ENCODE measurements at places on chromosomes 5 and 9.

GRCh38 chr5:104845541-104845940 is 1283.0 kb upstream of the NUDT12 start:
- DNase-seq, result no peak

GRCh38 chr5:172646716-172647285 is 5.7 kb downstream of the NEURL1B start:
- peak; percentile 36 for DNase-seq

GRCh38 chr9:77839459-77840140 is 191.5 kb upstream of the GNA14 start:
- no peak for DNase-seq

GRCh38 chr5:136518174-136518573 is 152.8 kb upstream of the TRPC7 start:
- DNase-seq, result no peak

GRCh38 chr9:93664549-93665120 is 88.3 kb downstream of the PHF2 start:
- no peak for DNase-seq

DNA sequence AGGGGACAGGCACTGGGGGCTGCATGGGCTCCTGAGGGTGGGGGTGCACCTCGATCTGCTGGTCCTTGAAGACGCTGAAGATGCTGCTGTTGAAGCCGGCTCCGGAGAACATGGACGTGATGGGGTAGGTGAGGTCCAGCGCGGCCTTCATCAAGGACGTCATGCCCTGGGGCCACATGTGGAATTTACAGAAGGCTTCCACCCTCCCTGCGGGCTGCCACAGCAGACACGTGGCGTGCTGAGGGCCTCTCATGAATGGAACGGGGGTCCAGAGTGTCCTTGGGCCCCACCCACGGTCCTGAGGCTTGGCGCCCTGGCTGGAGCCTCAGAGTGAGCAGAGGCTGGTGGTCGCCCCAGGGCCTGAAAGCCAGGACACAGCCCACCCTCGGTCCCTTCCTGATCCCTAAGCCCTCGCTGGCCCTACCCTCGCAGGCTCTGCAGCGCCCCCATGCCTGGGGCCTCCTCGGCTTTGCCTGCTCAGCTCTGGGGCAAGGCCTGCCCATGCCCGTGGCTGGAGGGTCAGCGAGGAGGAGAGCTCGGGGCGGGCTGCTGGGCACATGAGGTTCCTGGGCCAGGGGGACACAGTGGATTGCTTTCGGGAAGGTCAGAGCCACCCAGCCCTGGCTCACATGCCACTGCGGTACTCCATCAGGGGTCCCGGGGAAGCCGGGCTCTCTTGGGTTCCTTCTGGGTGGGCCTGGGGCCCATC is 5.3 kb upstream of the NSMF start:
- DNase-seq, result no peak

GRCh38 chr9:35712762-35713400 is 19.1 kb downstream of the TLN1 start:
- DNase-seq, result no peak

GRCh38 chr5:65395526-65396155 is 86.1 kb downstream of the ADAMTS6 start:
- DNase-seq, result no peak

- DNase-seq, result no peak
These were observed 11.9 kb upstream of the TBC1D9B start for GRCh38 chr5:179919487-179920060.

GRCh38 chr9:127991017-127991756 is 10.4 kb upstream of the EEIG1 start:
- DNase-seq, result no peak

DNA sequence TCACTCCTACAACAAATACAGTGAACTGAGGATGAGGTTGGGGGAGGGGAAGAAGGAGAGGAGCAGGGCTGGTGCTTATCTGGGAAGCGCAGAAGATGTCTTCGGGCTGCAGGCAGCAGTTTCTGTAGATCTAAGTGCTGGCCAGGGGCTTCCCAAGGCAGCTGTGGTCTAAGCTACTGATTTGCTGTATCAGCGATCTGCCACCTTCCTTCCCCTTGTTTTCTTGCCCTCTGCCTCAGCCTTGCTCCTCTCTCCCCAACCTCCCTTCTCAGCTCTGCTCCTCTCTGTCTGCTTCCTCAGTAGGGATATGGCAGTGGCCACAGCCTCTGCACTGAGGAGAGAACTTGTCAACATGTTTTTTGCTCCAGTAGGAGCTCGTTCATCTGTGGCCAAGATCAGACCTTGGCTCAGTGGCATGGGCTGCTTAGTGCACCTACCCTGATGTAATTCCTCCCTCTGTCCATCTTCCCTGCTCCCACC is 42.8 kb upstream of the IL6ST start:
- no peak for DNase-seq

DNA sequence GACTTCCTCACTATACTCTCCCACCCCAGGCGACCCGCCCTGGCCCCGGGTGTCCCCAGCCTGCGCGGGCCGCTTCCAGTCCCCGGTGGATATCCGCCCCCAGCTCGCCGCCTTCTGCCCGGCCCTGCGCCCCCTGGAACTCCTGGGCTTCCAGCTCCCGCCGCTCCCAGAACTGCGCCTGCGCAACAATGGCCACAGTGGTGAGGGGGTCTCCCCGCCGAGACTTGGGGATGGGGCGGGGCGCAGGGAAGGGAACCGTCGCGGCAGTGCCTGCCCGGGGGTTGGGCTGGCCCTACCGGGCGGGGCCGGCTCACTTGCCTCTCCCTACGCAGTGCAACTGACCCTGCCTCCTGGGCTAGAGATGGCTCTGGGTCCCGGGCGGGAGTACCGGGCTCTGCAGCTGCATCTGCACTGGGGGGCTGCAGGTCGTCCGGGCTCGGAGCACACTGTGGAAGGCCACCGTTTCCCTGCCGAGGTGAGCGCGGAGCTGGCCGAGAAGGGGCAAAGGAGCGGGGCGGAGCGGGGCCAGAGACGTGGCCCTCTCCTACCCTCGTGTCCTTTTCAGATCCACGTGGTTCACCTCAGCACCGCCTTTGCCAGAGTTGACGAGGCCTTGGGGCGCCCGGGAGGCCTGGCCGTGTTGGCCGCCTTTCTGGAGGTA is 2.1 kb downstream of the CA9 start:
- DNase-seq, result no peak

DNA sequence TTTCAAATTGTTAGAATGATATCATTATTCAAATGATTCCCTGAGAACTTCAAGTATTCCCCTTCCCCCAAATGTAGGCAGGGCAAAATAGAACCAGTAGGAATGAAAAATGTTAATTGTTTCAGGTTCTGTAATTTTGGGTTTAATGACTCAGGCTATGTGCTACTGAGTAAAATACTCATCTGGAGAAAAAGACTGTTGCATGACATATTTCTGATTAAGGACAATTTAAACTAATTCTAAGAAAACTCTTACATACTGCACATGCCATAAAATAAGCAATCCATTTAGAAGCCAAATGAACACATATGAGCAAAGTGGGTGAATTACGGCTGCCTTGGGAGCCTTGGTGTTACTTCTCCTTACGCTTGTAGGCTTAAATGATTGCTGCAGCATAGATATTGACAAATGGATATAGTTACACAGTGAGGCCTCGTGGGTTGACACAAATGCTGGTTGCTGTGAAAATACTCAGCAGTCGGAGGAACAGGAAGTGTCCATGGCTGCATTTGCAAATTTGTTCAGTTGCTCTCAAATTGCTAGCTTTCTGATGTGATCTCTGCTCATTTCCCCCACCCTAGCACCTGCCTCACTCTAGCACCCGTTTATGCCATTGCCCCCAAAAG is 174.9 kb upstream of the DMAC1 start:
- DNase-seq, result no peak

DNA sequence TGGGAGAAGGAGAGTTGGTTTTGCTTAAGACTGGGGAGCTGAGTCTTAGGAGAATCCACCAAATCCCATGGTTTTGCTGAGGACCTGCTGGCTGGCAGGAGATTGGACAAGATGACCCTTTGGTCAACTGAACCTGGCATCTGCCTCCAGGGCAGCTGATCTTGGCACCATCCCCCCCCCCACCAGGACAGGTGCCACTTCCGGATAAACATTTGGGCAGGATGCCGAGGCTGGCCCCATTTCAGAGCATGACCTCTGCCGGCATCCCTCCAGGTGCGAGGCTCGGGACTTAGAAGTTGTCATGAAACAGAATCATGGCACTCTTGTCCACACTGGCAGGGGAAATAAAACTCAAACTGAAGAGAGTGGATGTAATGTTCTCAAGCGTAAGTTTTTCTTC is 165.6 kb downstream of the MACROH2A1 start:
- no peak for DNase-seq

- DNase-seq, result no peak
These were observed 69.1 kb downstream of the PSAT1 start for GRCh38 chr9:78365748-78366697.

DNA sequence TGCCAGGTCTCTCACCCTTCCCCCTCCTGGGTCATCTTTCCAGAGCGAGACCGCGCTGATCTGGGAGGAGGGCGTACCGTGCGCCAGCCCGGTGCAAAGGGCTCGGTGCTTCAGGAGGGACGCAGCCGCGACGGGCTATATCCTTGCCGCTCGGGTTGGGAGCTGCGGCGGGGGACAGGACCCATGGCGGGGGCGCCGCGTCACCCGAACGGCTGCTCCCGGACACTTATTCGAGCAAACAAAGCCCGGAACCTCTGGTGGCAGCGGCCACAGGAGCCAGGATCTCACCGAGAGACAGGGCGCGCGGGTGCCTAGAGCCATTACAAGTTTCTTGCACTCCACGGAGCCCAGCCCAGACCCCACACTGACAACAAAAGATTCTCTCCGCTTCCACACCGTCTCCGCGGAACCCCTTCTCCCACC is 1.3 kb downstream of the SEMA6A start:
- peak; percentile 17 for DNase-seq

GRCh38 chr5:36928947-36929346 is 52.4 kb downstream of the NIPBL start:
- peak; percentile 25 for DNase-seq

DNA sequence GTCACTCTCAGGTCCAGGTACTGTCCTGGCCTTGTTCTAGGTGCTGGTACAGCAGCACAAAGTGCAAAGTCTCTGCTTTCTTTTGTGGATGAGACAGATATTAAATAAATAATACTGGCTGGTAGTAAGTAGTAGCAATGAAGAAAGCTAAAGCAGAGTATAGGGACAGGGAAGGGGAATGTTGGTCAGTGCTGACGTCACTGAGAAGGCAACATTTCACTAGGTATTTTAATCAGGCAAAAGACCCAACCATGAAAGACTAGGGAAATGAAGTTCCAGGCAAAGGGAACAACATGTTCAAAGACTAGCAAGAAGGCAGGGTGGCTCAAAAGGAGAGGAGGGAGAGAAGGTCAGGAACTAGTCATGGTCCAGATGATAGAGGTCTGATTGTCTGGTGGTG is 388.2 kb downstream of the YTHDC2 start:
- no peak for DNase-seq

All from urothelium cell line (cell line).